ENCODE measurements at places on chromosomes 7 and 10.

DNA sequence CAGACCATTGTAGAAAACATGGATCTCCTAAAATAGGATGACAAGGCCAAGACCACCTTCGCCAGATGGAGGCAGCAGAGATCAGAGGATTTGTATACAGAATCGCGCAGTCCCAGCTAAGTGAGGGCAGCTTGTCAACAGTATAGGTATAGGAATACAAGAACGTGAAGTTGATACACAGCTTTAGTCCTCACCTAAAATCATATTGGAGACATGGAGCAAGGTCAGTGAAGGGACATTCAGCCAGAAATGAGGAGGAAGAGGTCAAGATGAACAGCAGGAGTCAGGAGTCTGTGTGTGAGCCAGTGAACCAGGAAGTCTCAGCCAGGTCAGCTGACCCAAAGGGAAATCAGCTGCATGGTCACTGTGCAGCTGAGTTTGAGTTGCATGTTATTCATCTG lies 263.4 kb upstream of the PRKCQ start:
- DNase-seq, result peak; percentile 31

GRCh38 chr10:113476191-113476590 lies 76.7 kb upstream of the HABP2 start:
- DNase-seq, result peak; percentile 2

DNA sequence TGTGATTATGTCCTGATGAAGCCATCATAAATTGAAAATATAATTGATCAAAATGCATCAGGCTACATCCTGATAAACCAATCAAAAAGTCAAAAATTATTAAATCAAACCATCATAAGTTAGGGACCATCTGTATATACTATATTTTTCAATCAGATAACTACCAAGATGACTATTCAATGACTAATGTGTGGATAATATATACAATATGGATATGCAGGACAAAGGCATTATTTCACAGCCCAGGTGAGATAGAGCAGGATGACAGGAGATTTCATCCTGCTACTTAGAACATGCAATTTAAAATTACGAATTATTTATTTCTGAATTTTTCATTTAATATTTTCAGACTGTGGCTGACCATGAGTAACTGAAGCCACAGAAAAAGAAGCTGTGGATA lies 137.3 kb upstream of the GNAI1 start:
- no peak for DNase-seq

GRCh38 chr10:132507956-132508490 lies 29.6 kb upstream of the INPP5A start:
- no peak for DNase-seq

GRCh38 chr10:16779384-16779915 lies 37.8 kb downstream of the RSU1 start:
- no peak for DNase-seq

DNA sequence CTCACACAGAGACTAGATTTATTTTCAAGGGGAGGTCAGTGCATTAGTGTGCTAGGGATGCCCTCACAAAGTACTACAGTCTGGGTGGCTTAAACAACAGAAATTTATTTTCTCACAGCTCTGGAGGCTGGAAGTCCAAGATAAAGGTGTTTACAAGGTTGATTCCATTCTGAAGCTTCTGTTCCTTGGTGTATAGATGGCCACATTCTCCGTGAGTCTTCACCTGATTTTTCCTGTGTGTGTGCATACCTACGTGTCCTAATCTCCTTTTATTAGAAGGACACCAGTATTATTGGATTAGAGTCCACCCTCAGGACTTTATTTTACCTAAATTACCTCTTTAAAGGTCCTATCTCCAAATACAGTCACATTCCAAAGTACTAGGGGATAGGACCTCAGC lies 91.7 kb upstream of the FRMD4A start:
- DNase-seq, result no peak

- DNase-seq, result no peak
These were observed 148.2 kb downstream of the CELF2 start for GRCh38 chr10:11165591-11166543.

DNA sequence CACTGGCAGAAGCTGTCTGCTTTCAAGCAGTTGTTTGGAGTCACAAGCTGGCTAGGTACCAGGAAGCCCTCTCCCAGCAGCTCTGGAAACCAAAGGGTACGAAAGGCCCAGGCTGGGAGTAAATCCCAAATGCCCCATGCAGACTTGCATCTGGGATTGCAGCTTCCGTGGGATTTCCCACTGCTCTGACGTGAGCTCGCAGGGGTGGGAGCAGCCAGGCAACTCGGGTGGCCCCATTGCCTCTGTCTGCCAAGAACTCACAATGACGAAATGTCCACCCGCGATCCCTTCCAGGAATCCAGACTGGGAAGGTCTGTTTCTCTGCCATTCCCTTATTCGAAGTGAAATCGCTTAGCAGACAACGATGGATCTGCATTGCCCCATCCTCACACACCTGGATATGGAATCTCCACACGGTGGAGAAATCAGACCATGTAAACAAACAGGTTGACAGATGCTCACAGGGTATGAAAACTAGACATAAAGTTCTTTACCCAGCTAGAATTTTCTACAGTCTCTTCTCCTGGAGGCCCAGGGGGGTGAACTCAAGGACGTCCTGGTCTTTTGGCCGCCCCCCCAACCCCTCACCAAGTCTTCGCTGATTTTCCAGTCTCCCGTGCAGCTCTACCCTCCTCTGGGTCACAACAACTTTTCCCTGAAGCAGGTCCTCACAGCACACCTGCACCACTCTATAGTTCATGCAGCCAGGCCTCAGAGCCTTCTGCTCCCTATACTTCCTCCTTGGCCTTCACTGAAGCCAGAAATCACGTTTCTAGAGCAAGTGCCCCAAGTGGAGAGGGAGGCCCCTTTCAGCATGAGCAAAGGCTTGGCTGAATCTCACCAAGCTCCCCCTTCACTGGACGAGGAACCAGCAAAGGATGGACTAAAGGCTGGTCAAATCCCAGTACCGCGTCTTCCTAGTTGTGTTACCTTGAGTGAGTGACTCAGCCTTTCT lies 20.0 kb downstream of the SH3PXD2A start:
- DNase-seq, result no peak

DNA sequence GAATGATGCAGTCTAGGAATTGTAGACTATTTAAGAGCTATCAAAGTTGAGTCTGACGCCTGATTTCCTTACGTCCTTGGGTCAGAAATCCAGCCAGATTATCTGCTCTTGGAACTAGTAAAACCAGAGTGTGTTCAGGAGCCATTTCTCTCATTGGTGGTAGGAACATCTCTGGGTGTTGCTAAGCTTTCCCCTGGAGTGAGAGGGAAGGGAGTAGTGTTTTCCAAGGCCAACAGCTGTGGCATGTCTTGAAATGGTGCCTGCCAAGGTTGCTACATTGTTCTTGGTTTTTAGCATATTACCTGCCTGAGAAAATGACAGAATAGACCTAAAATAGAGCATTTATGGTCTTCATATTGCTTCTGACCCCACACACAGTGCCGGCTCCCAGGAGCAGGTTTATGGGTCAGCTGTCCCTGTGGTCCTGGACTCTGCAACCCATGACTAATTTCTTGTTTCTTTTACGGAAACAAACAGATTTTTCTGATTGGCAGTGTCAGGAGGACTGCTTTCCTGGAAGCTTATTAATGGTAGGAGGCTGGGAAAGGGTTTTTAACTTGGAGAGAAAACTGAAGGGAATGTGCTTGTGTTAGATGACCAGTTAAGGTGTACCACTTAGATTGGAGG lies 17.5 kb downstream of the GBF1 start:
- no peak for DNase-seq

DNA sequence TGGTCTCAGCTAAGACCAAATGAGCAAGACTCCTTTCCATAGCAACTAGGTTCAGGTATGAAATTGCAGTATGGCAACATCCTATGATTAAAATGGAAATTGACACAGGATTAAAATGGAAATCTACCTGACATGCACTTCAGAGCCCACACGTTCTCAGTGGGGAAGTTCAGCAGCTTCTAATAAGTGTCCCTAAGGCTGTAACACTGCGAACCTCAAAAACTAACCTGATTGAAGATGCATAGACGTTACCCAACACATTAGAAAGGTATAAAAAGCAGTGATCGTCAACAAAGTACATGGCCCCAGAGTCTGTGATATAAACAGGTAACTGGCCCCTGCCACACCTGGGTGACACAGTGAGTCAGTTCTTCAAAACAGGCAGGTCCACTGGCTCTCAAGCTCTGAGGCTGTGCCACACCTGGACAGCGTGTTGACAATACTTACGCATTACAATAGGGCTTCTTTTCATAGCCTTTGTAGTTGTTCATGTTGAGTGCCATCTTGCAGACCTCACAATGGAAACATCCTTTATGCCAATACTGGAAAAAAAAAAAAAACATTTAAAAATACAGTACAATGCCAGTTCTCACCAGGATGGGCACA lies 274.9 kb upstream of the NEBL start:
- DNase-seq, result no peak

DNA sequence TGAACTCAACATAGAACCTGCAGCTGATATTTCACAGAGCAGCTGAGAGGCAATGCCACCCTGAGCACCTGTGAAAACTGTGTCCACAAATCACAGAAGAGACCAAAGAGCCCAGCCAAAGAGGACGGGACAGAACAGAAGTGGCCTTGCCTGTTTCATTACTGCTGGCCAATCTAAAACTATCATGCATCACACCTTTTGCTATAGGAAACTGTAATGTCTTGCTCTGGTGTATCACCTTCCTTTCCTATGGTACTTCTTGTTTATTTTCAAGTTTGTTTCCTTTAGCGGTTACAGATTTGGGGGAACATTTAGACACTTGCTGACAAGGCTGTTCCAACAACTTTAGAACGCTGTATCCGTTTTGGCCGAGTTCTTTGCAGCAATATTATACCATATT lies 80.3 kb downstream of the PIP4K2A start:
- DNase-seq, result no peak

- DNase-seq, result no peak
These were observed 545.9 kb downstream of the SORCS1 start for GRCh38 chr10:106618646-106619045.

- no peak for DNase-seq
These were observed 79.3 kb upstream of the AGBL3 start for GRCh38 chr7:134907000-134907399.

GRCh38 chr10:14416308-14416700 lies 85.6 kb upstream of the FRMD4A start:
- no peak for DNase-seq

DNA sequence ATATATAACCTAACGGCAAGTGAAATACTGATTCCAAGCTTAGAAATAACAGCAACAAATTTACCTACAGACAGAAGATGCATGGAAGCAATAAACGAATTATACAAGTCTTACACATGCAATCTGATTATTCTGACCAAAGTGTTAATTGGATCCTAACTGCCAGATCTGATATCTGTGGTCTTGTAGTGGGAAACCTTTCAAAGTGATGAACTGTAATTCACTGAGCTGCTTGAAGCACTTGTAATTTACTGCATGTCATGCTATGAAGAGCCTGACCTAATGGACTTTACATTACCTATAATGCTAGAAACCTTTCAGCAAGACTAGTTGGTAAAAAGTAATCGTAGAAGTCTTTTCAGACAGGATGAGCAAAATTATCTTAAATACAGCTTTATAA lies 205.6 kb downstream of the FOXP2 start:
- DNase-seq, result no peak

GRCh38 chr7:105387508-105388355 lies 989 bp downstream of the SRPK2 start:
- DNase-seq, result no peak

GRCh38 chr7:26147030-26147429 lies 5.0 kb upstream of the NFE2L3 start:
- DNase-seq, result no peak

GRCh38 chr7:27125986-27126394 lies 4.6 kb downstream of the HOXA4 start:
- no peak for DNase-seq

GRCh38 chr7:37825038-37825437 lies 23.4 kb upstream of the NME8 start:
- no peak for DNase-seq

DNA sequence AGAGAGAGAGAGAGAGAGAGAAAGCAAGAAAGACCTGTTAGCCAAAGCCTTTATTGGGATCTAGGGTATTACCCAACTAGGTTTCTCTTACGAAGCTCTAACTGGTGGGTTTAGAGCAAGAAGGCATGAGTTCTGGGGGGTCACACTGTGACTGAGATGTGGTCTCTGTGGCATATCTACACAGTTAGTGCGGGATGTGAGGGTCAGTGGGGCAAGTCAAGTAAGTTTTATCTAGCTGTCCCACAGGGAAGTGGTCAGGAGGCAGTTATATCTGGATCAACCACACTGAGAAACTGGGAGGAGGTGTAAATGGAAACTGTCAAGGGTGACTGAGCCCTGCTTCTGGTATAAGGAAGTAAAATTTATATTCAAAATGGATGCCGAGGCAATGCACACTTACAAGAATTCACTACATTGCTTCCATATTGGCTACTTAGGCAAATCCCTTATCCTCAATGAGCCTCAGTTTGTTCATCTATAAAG lies 331.6 kb upstream of the HPS1 start:
- DNase-seq, result no peak

DNA sequence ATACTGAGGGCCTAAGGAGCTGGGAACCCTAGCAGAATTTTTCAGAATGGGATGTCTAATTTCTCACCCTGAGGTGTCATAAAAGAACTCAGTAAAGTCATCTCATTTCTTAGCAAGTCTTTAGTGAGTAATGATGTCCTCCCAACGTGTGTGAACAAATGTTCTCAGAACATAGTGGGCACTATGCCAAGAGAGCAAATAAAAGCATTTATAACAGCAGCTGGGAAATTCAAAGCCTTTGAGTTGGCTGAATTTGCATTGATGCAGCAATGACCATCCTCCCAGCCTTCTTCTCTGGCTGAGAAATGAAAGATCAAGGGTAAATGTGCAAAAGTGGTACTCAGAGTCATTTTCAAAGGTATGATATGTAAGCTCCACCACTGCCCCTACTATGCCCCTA lies 109.4 kb downstream of the FAM107B start:
- no peak for DNase-seq

DNA sequence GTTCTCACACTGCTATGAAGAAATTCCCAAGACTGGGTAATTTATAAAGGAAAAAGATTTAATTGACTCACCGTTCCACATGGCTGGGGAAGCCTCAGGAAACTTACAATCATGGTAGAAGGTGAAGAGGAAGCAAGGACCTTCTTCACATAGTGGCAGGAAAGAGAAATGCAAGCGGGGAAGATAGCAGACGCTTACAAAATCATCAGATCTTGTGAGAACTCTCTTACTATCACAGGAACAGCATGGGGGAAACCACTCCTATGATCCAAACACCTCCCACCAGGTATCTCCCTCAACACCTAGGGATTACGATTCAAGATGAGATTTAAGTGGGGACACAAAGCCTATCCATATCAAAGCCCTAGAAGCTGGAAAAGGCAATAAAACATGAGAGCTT lies 130.8 kb downstream of the MDFIC start:
- no peak for DNase-seq

- DNase-seq, result no peak
These were observed 43.6 kb downstream of the SYPL1 start for GRCh38 chr7:106068538-106068961.
